Fibroblast of skin of right quadriceps (primary cell): ENCODE measurements at places on chromosomes 16 and 17.

DNA sequence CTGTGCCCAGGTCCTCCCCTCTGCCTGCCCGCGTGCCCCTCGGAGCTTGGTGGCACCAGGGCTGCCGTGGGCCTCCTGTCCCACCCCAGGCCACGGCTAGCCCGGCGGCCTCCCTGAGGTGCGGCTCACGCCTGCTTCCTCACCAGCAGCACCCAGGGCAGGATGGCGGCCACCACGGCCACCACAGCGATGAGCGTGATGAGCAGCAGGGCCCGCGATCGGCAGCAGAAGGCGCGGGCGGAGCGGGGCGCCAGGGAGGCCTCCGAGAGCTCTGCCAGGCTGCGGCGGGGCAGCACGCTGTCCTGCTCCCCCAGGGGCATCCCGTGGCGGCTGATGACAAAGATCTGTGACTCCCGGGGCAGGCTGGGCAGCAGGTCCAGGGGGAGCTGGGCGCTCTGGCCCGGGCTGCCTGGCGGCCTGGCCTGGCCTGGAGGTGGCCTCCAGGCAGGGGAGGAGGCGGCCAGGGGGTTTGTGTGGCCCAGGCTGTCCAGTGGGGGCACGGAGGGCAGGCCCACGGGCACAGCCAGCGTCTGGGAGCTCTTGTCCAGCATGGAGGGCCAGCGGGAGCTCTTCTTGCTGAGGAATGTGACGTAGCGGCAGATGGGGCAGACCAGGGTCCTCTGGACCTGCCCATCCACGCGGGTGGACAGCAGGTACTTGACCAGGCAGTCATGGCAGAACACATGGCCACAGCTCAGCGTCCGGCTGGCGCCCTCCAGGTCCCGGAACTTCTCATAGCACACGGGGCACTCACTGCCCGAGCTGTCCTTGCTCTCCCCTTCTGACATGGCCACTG lies 4.8 kb downstream of the RNF222 start:
- no peak for DNase-seq

DNA sequence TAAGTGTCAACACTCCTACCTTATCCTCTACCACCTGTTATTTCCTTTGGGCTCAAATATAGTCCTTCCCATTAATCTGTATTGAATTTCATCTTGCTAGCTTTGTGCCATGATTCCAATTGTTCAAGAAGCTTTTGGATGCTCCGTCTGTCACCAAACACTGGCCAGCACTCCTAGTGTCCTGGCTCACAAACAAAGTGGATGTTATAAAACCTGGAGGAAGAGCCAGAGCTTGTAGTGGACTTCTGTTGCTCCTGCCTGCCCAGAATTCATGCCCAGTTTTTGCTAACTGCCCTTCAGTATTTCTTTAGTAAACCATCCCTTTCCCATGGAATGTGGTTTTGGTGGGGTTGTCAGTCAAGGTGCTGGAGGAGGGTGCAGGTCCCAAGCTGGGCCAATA lies 77.2 kb upstream of the HS3ST2 start:
- DNase-seq: no peak

GRCh38 chr16:4805231-4805630 lies 2.8 kb upstream of the ROGDI start:
- no peak for DNase-seq

GRCh38 chr16:56202036-56202435 lies 10.7 kb downstream of the GNAO1 start:
- peak; percentile 24 for DNase-seq

- DNase-seq: no peak
Measured at GRCh38 chr17:44007346-44008204, 3.2 kb downstream of the NAGS start.

DNA sequence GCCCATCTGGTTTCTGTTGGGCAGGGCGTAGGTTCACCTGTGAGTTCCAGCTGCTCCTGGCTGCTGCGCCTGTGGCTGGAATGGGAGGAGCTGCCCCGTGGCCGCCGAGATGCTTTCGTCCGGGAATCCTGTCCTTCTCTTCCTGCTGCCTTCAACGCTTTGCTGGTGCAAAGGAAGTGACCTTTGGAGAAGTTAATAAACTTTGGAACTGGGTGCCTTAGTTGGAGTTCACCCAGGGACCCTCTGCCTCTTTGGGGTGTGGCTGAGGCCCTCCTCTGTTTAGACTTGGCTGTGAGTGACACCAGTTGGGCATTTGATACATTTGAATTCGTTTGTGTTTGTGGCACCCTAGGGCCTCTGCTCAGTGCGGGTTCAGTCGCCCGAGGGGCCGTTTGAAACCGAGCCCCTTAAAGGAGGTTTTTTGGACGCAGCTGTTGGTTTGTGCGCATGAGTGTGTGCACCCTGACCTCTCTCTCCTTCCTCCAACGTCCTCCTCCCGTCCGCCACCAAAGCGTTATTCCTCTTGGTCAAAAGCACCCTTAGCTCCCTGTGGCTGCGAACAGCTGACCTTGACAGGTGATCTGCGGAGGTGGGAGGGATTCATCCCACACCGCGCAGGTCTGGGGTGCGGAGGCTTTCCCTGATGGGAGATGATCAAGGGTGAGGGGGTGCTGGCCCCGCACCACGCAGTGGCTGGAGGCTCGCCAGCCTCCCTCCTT lies 9.0 kb upstream of the SECTM1 start:
- no peak for DNase-seq

DNA sequence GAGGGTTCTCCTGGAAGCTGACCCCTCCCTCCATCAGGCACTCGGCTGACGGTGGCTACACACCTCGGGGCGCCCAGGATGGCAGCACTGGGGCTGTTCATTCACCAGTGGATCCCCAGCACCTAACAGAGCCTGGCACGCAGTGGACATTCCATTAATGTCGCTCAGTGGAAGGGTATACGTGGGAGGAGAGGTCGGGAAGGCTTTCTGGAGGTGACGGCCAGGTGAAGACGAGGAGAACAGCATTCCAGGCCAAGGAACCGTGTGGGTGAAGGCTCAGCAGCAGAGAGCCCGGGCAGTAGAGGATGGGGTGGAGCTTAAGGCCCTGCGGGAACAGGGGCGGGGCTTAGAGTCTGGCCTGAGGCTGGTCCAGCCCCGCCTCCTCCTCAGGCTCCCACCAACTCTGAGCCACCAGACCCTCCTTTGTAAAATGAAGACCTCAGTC lies 2.5 kb upstream of the HS3ST6 start:
- DNase-seq: no peak

- no peak for DNase-seq
Measured at GRCh38 chr17:29046473-29046839, 3.5 kb downstream of the PIPOX start.

DNA sequence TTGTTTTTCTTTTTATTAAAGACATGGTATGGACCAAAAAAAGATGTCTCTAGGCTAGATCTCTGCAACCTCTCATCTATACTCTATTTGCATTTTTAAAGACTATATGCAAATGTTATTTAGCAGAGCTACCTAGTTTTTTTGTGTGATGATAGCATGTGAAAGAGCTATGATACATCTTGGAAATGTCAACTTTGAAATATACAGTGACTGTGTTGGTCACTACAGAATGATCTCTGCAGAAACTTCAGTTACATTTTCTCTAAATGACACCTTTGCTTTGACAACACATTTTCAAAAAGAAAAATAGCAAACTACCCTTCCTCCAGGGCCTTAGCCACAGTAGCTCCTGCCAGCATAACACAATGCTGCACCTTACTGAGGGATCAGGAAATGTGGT lies 86.6 kb downstream of the PRKCB start:
- no peak for DNase-seq

GRCh38 chr17:54992797-54993639 lies 24.5 kb downstream of the STXBP4 start:
- peak; percentile 34 for DNase-seq

DNA sequence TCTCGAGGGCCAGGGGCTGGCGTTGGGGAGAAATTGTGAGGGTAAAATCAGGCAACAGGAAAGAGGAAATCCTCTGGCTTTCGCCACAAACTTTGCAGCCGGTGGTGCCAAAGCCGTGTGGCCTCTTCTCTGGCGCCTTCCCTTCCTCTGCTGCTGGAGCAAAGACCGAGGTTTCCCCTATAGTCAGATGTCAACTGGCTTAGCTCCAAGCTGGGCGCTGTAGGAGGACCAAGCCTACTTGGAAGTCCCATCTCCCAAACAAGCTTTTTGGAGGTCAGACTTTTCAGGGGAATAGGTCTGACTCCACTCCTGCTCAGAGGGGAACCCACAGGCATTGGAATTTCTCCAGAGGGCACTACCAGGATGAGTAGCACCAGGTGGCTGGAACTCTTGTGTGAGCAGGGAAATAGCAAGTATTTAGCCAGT lies 5.0 kb downstream of the IGFBP4 start:
- no peak for DNase-seq

DNA sequence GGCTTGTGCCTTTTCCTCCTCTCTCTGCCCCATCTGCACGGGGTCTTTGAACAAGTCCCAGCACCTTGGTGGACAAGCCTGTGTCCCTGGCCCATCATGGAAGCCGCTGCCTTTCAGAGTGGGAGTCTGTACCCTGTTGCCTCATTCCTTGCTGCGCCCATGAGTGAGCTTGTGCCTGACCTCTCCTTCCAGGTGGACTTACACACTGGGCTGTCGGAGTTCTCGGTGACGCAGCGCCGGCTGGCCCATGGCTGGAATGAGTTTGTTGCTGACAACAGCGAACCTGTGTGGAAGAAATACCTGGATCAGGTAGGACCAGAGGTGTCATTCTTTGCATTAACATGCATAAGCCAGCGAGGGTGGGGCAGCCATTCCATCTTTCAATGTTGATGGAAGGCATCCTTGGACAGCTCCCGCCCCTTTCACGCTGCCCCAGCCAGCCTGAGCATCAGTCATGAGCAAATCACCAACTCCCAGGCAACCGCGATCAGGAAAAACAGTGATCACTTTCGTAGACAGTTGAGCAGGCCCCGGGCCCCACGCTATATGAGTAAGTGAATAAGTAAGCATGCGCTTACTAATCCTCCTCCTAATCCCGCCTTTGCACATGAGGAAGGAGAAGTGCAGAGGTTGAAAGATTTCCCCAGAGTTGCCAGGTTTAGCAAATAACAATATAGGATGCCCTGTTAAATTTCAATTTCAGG lies 36.8 kb downstream of the ATP2C2 start:
- DNase-seq: no peak

DNA sequence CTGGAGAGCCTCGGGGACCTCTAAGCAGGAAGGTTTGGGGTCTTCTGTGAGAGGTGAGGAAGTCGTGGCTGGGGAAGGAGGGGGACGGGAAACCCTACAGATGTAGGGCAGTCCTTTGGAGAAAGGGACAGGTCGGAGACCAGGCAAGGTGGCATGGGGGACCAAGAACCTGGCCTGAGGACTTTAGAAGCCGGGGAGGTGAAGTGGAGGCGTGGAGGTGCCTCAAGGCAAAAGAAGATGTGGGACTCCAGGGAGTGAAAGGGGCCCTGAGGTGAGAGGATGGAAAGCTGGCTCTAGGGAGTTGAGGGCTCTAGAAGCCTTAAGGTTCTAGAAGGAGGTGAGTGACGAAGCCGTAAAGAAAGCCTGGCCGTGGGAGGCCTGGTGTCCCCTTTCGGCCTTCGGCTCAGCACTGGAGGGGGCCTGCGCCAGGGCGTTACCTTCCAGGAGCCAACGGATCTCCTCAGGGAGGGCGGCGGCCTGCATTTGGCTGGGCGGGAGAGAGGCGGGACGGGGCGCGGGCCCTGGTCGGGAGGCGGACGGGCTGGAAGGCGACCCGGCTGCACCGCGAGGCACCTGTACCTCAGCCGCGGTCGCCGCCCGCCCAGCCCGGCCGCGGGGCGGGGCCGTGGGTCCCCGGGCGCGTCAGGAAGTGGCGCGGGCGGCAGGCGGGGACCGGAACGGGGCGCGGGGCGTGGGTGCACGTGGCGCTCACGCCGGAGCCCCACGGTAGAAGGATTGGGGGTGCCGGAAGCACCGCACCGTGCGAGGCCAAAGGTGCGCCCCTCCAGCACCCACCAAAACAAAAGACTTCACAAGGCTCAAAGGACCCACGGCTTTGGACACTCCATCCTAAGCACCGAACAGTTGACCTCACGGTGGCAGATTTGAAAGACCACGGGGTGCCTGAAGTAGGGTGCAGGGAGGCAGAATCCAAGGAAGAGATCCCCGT lies at the start of gene SKAP1:
SKAP1 (minus strand) TSS at position 577 of the 949 bp plus-strand sequence.
- no peak for DNase-seq

DNA sequence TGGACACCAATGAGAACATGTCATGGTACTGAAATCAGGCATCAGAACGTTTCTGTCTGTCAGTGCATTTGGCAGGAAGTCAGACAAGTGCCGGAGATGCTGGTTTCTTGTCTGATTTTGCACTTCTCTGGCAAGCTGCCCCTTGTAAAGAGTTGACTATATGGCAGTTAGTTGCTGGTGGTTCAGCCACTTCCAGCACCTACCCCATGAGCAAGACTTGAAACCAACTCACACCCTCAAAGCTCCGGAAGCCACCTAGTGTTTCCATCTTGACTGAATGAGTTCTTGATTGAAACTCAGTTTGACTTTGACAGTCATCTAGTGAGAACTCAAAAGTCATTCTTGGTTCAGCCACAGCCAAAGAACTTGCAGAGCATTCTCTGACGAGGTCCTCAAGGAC lies 225.1 kb downstream of the SPECC1 start:
- DNase-seq: no peak

GRCh38 chr17:29031488-29031887 lies 11.5 kb upstream of the PIPOX start:
- DNase-seq: no peak

DNA sequence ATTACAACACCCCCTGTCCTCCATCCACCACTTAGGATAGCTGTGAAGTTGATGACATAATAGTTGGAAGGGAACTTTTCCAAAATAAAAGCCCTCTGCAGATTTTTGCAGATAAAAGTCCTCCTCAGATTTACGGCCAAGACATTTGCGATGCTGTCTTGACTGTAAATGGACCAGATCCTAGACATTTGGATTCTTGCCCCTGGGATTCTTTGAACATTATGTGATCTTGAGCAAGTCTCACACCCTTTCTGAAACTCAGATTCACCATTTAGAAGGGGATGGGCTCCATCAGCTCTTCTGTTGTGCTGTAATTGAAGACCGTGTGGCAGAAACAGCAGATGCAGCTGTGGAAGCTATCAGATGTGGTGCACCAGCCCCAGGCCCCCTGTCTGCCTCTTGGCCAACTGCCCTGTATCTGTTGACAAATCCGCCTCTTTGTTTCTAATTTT lies 153.9 kb upstream of the CACNG3 start:
- no peak for DNase-seq

DNA sequence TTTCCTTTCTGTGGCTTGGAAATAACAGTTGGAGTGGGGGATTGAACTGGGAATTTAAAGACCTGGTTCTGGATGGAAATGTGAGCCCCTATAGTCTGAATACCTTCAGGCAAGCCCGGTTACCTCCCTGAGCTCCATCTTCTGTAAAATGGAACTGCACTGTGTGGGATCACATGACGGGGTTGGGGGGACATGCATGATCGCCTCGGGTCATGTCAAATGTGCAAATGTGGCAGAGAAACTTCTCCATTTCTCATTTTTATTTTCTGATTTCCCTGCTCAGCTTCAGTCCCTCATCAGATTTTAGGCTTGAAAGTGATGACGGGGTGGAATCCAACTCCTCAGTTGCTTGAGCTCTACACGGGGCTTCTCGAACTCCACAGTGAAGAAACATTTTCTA lies 1.5 kb downstream of the MT1B start:
- DNase-seq: no peak

- no peak for DNase-seq
Measured at GRCh38 chr16:31177136-31177535, 2.8 kb upstream of the FUS start.

- no peak for DNase-seq
Measured at GRCh38 chr17:40343219-40344119, 21.1 kb downstream of the GJD3 start.

GRCh38 chr17:35052241-35052610 lies 11.3 kb downstream of the RFFL start:
- peak; percentile 41 for DNase-seq

- DNase-seq: no peak
Measured at GRCh38 chr16:27228621-27229501, 25.5 kb downstream of the KDM8 start.
